ENCODE measurements at places on chromosomes 5 and 9. TPM values are rescaled to one million over a fixed set of nuclear protein-coding genes. Genes with fewer than 3 reads are reported as not detected.

DNA sequence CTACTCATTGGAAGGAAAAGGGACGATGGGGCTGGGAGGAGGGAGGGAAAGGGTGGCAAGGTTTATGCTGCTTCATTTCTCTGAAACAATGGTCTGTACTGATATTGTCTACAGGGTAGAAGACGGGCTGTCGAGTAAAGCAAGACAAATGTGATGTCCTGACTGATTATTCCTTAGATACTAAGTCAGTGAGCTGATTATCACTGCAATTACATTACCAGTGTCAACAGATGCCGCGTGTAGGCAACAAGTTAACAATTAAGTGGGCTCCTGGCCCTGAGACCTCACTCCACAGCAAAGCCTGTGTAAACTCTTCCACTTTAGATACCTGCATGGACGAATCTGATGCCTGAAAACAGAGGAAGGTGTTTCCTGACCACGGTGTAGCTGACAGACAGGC is 602.8 kb downstream of the IRX1 start:
- no peaks in the 10 kb centered on the region for H3K36me3 ChIP-seq
- no peaks in the 10 kb centered on the region for H3K4me1 ChIP-seq
- no peak overlapping the region for H3K4me3 ChIP-seq

GRCh38 chr9:125493881-125494652 is 212.9 kb downstream of the MAPKAP1 start:
- H3K27ac ChIP-seq = no peak overlapping the region
- no peaks in the 10 kb centered on the region for H3K27me3 ChIP-seq
- H3K36me3 ChIP-seq = no peaks in the 10 kb centered on the region

- DNase-seq = peak; percentile 10
- no peaks in the 10 kb centered on the region for H3K27me3 ChIP-seq
- no peak overlapping the region for H3K27ac ChIP-seq
- no peaks in the 10 kb centered on the region for H3K4me1 ChIP-seq
- H3K36me3 ChIP-seq = no peaks in the 10 kb centered on the region
- no peak overlapping the region for H3K4me3 ChIP-seq
Measured at GRCh38 chr9:109156708-109157107, 10.3 kb downstream of the FRRS1L start.

The SVEP1 gene
- total RNA-seq = 57.1 TPM

All from esophagus muscularis mucosa (tissue), 4 donors.